CD4-positive, alpha-beta T cell treated with Interleukin-17A for 1 hour (primary cell): ENCODE measurements at places on chromosomes 7 and 10.
A peak's percentile ranks its signal among the peaks of the same experiment; 100 is the strongest.

- DNase-seq: no peak
These were observed 14.3 kb upstream of the LRRC17 start for GRCh38 chr7:102898532-102898859.

DNA sequence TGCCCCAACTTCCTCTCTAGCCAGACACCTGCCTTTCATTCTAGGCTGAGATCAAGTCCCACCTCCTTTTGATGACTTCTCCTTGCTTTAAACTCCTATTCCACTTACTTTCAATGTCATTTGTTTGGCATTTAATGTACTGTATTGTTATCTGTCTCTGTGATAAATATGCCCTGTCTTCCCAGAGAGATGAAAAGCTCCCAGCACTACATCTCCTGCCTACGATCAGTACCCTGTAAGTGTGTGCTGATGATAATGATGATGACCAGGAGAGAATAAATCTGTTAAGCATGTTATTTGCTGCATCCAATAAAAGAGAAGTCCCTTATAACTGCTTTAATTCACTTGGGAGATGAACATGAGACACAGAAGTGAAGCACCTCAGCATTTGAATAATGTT, 367.4 kb upstream of the C7orf33 start:
- DNase-seq: no peak

DNA sequence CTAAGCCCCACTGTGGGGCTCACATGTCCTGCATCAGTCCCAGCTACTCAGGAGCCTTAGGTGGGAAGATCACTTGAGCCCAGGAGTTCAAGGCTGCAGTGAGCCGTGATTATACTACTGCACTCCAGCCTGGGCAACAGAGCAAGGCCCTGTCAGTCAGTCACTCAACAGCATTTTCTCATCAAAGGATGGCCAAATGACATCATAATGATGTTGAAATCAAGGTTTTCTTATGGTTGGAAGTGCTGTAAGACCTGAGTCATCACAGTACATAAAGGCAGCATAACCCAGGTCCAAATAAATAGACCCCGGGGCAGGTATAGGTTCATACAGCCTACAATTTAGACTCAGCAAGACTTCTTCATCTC, 341.1 kb downstream of the PARD3 start:
- no peak for DNase-seq

DNA sequence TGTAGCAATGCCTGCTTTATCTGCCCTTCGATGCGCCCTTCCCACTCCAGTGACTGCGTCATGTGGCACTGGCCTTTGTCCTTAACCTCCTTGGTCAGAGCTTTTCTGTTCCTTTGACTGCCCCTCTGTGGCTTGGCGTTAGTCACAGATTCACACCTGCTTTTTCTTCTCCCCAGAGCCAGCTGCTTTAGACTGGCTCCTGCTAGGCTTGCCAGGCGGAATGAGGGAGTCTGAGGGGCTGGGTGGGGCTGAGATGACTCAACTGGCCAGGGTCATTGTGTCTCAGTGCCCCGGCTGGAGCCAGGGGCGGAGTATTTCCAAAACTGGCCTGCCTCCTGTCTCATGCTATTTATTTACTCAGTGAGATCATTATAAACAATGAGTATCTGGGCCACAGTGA, 194.1 kb downstream of the EMX2 start:
- DNase-seq: no peak

DNA sequence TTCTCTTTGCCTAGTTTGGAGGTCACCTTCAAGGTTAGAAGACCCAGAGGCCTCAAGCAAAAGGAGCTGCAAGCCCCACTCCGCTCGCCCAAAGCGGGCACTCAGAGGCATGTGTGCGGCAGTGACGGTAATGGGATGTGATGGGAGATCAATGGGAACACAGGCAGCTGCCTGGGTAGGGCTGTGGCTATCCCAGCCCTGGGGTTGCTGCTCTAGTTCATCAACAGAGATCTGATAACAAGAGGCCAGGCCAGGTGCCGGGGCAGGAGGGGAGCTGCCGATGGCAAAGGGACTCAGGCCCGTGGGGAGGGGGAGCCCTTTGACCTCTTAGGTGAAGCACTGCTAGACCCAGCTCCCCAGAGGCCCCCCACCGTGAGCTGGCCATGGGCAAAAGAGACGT, 52.0 kb upstream of the GNA12 start:
- DNase-seq: no peak

DNA sequence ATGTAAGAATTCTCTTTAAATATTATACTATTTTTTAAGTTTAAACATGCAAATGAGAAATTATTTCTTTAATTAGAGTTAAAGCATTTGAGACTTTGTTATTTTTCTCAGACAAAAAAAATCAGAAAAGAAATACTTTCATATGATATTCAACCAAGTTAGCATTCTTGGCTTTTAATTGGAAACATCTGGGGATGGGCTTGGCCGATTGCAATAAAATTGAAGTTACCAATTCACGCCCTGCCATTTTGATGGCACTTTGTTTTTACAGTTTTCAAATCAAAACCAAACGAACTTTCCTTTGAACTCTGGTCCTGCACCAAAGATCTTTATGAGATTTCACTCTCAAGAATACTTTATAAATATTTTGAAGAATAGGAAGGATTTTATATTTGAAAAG, 127.7 kb downstream of the ATE1 start:
- no peak for DNase-seq

GRCh38 chr10:44425466-44425865, 40.6 kb upstream of the CXCL12 start:
- no peak for DNase-seq

- DNase-seq: no peak
These were observed 83.0 kb downstream of the CXCL12 start for GRCh38 chr10:44301781-44302355.

- peak; percentile 2 for DNase-seq
These were observed 78.3 kb downstream of the ST8SIA6 start for GRCh38 chr10:17375936-17376584.

GRCh38 chr10:122537545-122537944, 23.0 kb upstream of the DMBT1 start:
- no peak for DNase-seq

- no peak for DNase-seq
These were observed 31.2 kb downstream of the ITIH5 start for GRCh38 chr10:7635408-7636125.

DNA sequence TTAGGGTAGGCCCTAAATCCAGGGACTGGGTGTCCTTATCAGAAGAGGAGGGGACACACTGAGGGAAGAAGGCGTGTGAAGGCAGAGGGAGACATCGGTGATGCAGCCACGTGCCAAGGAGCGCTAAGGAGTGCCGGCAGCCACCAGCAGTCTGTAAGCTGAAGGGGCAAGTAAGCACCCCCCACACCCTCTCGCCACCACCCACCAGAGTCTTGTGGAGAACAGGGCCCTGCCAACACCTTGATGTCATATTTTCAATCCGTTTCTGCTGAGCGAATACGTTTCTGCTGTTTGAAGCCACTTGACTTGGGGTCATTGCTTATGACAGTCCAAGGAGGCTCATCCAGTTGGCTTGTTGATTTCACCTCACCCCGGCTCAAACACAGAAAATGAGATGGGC, 37.9 kb downstream of the RGS10 start:
- DNase-seq: no peak

GRCh38 chr7:18806177-18806576, 310.6 kb downstream of the HDAC9 start:
- no peak for DNase-seq

GRCh38 chr7:101225650-101226049, 7.7 kb downstream of the ZNHIT1 start:
- no peak for DNase-seq

DNA sequence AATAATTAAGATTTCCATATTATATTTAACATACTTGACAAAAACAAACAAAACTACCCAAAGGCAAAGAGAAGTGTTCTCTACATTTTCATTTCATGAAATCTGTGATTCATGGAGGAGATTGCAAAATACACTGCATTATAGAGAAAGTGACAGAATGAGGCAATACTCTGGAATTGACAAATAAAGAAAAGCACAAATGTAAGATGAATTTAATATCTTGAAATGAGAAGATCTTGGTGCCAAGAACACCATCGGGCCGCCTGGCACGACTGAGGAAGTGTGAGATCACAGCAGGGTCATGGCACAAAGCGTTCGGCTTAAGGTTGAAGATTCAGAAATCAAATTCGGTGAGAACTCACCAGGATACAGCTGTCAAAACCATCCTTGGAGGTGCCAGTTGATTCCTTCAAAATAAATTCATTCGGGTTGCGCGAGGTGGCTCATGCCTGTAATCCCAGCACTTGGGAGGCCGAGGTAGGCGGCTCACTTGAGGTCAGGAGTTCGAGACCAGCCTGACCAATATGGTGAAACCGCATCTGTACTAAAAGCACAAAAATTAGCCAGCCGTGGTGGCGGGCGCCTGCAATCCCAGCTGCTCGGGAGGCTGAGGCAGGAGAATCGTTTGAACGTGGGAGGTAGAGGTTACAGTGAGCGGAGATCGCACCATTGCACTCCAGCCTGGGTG, 174.0 kb upstream of the PFKP start:
- DNase-seq: no peak

DNA sequence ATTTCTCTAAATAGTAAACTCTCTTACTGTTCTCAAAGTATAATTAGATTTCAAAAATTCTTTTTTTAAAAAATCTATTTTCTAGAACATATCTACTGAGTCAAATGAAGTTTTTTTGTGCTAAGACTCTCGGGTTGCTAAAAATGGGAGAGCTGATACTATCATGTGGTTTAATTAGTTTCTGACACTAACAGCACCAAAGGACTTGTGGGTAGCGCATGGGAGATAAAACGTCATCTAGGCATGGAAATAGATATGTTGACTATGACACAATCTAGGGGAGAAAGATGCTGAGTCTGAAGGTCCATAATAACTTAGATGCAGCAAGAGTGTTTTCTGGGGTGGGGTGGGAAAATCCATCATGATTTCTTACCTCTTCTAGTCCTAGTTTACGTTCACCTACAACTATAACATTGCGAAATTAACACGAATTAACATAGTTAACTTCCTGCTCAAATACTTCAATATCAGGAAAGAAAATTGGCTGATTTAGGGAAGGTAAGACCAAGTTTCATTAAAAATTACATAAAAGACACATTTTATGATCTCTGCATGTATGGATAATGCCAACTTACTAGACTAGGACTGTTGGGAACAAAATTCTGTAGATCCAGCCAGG, 14.3 kb upstream of the ARMC3 start:
- peak; percentile 46 for DNase-seq

- DNase-seq: peak; percentile 83
These were observed 106.6 kb downstream of the PRKCQ start for GRCh38 chr10:6473430-6473829.
